A549 treated with Mapracorat at 1 μM for 4 hours (cell line): ENCODE measurements at places on chromosomes 1 and 21. TPM values are rescaled to one million over a fixed set of nuclear protein-coding genes. Genes with fewer than 3 reads are reported as not detected.

Gene GABPB2
- total RNA-seq = 2.4 to 3.1 TPM (median 2.9 TPM) in 5 replicates

Gene OLFM3
- total RNA-seq = not detected in 5 replicates

Gene MPZ
- total RNA-seq = 0.09 to 0.43 TPM (median 0.27 TPM) in 4 of 5 replicates, not detected in the other

Gene CLCA1
- not detected in 5 replicates for total RNA-seq

Gene RC3H1
- total RNA-seq = 4.6 to 6.5 TPM (median 5.6 TPM) in 5 replicates

Gene MINDY1
- 2.1 to 3.7 TPM (median 2.8 TPM) in 5 replicates for total RNA-seq

Gene TENT5C
- total RNA-seq = 0.02 to 0.10 TPM (median 0.06 TPM) in 5 replicates

Gene TNFSF18
- not detected in 5 replicates for total RNA-seq
